ENCODE measurements at places on chromosomes 7 and 10.

GRCh38 chr7:124959676-124960075 lies 30.1 kb upstream of the POT1 start:
- DNase-seq, result no peak

- no peak for DNase-seq
Observed at GRCh38 chr7:132183781-132184380, 392.4 kb downstream of the PLXNA4 start.

DNA sequence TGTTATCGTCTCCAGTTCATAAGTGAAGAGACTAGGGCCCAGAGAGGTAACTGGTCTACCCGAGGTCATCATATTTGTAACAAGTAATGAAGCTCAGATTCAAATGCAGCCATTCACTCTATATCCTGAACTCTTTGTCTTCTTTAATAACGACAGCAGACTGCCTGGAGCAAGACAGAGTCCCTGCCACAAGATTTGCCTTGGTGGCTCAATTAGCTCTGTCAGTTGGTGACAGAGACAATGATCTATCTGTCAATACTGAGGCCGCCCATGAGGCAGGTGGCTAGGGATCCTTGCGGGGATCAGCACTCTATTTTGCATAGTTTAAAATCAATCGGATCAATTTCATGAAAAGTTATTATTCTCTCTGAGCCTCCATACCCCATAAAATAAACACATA lies 43.9 kb downstream of the SH3PXD2A start:
- no peak for DNase-seq

- DNase-seq, result no peak
Observed at GRCh38 chr10:96529634-96530279, 16.0 kb upstream of the TLL2 start.

- DNase-seq, result no peak
Observed at GRCh38 chr10:77631241-77631640, 6.4 kb downstream of the KCNMA1 start.
